Stomach (tissue), 19 donors: ENCODE measurements at places on chromosomes 7 and 10. TPM values are rescaled to one million over a fixed set of nuclear protein-coding genes. Genes with fewer than 3 reads are reported as not detected.
A peak's percentile ranks its signal among the peaks of the same experiment; 100 is the strongest.

- no peak overlapping the region for H3K27ac ChIP-seq
- H3K4me3 ChIP-seq, result no peak overlapping the region
- DNase-seq, result no peak
- H3K36me3 ChIP-seq, result peaks cover 26% of the 10 kb centered on the region
- peaks cover 7% of the 10 kb centered on the region for H3K4me1 ChIP-seq
These were observed 12.8 kb downstream of the PRXL2A start for GRCh38 chr10:80421050-80421706.

GRCh38 chr7:155337946-155338631 is 40.4 kb downstream of the INSIG1 start:
- no peak overlapping the region for H3K27ac ChIP-seq
- H3K36me3 ChIP-seq, result no peaks in the 10 kb centered on the region
- H3K27me3 ChIP-seq, result peaks cover 14% of the 10 kb centered on the region
- no peak for DNase-seq
- no peak overlapping the region for H3K4me3 ChIP-seq

- H3K27me3 ChIP-seq, result no peaks in the 10 kb centered on the region
- peaks cover 18% of the 10 kb centered on the region for H3K4me1 ChIP-seq
- peak; percentile 59 for DNase-seq
These were observed 71.2 kb upstream of the FOXK1 start for GRCh38 chr7:4610768-4611467.

GRCh38 chr7:69703099-69703498 is 104.8 kb downstream of the AUTS2 start:
- H3K27me3 ChIP-seq, result no peaks in the 10 kb centered on the region
- DNase-seq, result no peak
- H3K36me3 ChIP-seq, result no peaks in the 10 kb centered on the region
- H3K27ac ChIP-seq, result no peak overlapping the region

GRCh38 chr10:8245131-8245813 is 190.8 kb downstream of the GATA3 start:
- DNase-seq, result no peak
- H3K4me3 ChIP-seq, result no peak overlapping the region
- no peaks in the 10 kb centered on the region for H3K36me3 ChIP-seq
- no peaks in the 10 kb centered on the region for H3K27me3 ChIP-seq

- no peak overlapping the region for H3K4me3 ChIP-seq
- DNase-seq, result no peak
- H3K36me3 ChIP-seq, result no peaks in the 10 kb centered on the region
These were observed 20.4 kb upstream of the ST8SIA6 start for GRCh38 chr10:17474595-17475323.

GRCh38 chr10:94571528-94571927 is 25.9 kb downstream of the HELLS start:
- H3K4me1 ChIP-seq, result no peaks in the 10 kb centered on the region
- H3K4me3 ChIP-seq, result no peak overlapping the region
- peaks cover 11% of the 10 kb centered on the region for H3K36me3 ChIP-seq
- H3K27ac ChIP-seq, result no peak overlapping the region

DNA sequence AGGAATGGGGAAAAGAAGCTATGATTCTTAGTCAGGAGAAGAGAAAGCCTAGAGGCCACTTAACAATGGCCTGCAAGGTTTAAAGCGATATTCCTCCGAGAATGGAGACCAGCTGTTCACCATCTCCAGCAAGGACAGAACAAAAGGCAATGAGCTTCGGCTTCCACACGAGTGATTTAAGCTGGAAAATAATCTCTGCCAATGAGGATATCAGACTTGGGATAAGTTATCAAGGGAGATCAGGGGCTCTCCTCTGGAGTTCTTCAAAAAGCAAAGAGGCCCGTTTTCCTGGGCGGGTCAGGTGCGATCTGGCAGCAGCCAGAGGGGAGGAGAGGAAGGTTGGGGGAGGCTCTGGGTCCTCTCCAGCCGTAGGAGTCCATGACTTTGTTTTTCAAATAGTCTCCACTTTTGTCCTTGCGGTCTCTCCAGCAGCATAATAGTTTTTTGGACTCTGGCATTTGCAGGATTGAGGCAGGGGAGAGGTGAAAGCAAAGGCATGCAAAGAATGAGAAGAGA is 211.3 kb downstream of the SKIDA1 start:
- H3K27me3 ChIP-seq, result no peaks in the 10 kb centered on the region
- H3K4me3 ChIP-seq, result no peak overlapping the region
- no peak overlapping the region for H3K27ac ChIP-seq
- no peaks in the 10 kb centered on the region for H3K4me1 ChIP-seq

- H3K36me3 ChIP-seq, result no peaks in the 10 kb centered on the region
- no peaks in the 10 kb centered on the region for H3K27me3 ChIP-seq
- H3K4me3 ChIP-seq, result no peak overlapping the region
- H3K4me1 ChIP-seq, result peaks cover 17% of the 10 kb centered on the region
- DNase-seq, result no peak
These were observed 94.4 kb downstream of the MAP3K8 start for GRCh38 chr10:30528429-30528786.

- no peaks in the 10 kb centered on the region for H3K27me3 ChIP-seq
- H3K27ac ChIP-seq, result no peak overlapping the region
- peak; percentile 40 for DNase-seq
- no peaks in the 10 kb centered on the region for H3K36me3 ChIP-seq
- no peaks in the 10 kb centered on the region for H3K4me1 ChIP-seq
These were observed 484.0 kb upstream of the GALNT17 start for GRCh38 chr7:70647801-70648498.

GRCh38 chr7:71237945-71238344 is 106.0 kb downstream of the GALNT17 start:
- no peaks in the 10 kb centered on the region for H3K36me3 ChIP-seq
- peak overlapping the region; percentile 57 for H3K27ac ChIP-seq
- H3K4me1 ChIP-seq, result peaks cover 24% of the 10 kb centered on the region
- no peaks in the 10 kb centered on the region for H3K27me3 ChIP-seq
- DNase-seq, result peak; percentile 61
- no peak overlapping the region for H3K4me3 ChIP-seq

DNA sequence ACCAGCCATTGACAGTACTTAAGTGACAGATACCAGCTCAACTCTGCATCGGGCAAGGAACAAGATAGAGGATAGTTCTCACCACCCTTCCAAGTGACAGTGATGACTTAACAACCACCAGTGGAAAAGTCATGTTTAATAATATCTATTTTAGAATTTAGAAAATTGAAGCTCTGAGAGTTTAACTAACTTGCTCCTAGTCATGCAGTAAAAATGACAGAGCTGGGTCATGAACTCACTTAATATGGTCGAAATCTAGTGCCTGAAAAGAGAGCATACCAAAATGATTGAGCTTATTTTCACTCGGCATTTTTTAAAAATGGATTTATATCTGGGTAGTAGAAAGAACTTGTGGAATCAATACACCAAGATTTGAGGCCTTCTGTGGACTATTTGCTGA is 367.8 kb upstream of the IGFBP3 start:
- H3K36me3 ChIP-seq, result no peaks in the 10 kb centered on the region
- no peak for DNase-seq
- H3K27ac ChIP-seq, result no peak overlapping the region

- no peaks in the 10 kb centered on the region for H3K27me3 ChIP-seq
- H3K4me1 ChIP-seq, result peaks cover 6% of the 10 kb centered on the region
- H3K27ac ChIP-seq, result no peak overlapping the region
- H3K4me3 ChIP-seq, result no peak overlapping the region
- no peak for DNase-seq
These were observed 168.3 kb downstream of the CHRM2 start for GRCh38 chr7:137036768-137037167.

ESYT2 gene
- 62.6 TPM for total RNA-seq

SCART1 gene
- total RNA-seq, result 9.3 TPM

WNT8B gene
- not detected for total RNA-seq

INMT gene
- total RNA-seq, result 6.4 TPM

FGFBP3 gene
- total RNA-seq, result 2.0 TPM

PLAU gene
- total RNA-seq, result not detected

FAM131B gene
- 0.43 TPM for total RNA-seq

JAKMIP3 gene
- total RNA-seq, result 0.58 TPM

EFCAB10 gene
- not detected for total RNA-seq

H2BK1 gene
- total RNA-seq, result not detected
